ENCODE measurements at places on chromosomes 2 and 18.

DNA sequence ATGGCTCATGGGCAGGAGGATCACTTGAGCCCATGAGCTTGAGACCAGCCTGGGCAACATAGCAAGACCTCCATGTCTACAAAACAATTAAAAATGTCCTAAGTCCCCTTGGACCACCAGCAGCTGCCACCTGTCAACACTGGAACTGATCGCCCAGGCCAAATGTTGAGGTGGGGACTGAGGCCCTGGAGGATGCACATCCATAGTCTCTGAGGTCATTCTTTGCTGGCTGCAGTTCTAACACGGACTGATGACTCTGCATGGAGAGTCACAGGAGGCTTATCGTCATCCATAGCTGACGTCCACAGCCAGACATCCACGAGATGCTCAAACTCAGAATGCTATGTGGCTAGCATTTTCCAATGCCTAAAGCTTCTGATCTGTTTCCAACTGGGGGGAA, 151.3 kb downstream of the BCL2 start:
- no peak for DNase-seq

GRCh38 chr2:112293636-112294401, 18.4 kb downstream of the ZC3H6 start:
- no peak for DNase-seq

DNA sequence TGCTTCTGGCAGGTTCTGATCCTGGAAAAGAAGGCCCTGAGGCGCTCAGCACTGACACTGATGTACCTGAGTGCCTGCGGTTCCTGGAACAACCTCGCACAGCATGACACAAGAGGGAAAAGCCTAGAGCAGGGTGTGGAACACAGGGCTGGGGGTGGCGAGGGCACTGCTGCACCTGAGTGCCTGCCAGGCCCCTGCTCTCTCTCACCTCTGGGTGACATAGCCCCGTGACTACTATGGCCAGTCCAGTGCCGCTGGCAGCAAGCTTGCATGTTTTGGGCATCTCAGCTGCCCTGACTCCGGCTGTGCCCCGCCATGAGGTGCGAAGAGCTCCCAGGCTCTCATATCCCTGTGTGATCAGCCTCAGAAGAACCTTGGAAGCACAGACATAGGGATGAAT, 825.2 kb upstream of the SALL3 start:
- DNase-seq, result no peak

GRCh38 chr2:46643951-46644350, 164.6 kb downstream of the TMEM247 start:
- no peak for DNase-seq

DNA sequence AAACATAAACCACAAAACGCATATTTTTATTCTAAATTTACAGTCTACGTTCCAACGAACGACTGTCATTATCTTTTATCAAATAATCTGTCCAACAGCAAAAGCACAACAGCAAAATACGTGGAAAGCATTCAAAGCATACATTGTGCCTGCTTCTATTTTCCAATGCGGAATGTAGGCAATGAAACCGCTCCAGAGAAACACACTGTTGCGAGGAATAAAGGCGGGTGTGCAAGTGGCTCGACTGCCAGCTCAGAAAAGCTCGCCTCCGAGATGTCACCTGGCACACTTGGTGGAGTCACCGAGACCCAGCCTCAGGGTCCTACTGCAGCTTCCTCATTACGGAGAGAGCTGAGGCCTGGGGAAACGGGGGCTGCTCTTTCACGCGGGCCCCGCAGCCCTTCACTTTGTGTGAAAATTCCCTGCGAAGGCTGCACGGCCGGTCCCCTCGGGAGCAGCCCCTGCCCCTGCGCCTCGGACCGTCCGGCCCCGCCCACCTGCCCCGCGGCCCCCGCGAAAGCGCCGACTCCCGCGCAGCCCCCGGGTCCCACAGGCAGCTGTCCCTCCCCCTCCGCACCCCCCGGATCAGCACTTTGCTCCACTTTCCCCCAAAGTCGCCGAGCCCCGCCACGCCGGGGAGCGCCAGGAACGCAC, 752 bp downstream of the MGAT4A start:
- no peak for DNase-seq

GRCh38 chr2:160752475-160753330, 259.1 kb upstream of the RBMS1 start:
- no peak for DNase-seq

DNA sequence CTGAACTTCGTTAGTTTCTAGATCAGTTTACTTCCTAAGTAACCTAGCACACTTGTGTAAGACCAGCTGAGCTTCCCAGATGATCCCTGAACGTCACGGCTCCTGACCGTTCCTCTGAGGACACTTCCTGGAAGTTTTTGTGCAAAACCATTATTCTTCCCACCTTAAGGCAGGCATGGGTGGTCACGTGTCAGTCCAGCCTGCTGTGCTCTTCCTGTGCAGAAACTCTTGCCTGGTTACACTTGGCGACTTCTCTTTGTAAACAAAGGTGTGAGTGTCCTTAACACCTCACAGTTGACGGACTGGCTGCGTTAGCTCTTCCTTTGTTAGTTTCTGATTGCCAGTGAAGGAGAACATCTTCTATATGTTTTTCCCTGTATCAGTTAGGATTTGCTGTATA, 118.3 kb downstream of the SH3RF3 start:
- DNase-seq, result no peak

DNA sequence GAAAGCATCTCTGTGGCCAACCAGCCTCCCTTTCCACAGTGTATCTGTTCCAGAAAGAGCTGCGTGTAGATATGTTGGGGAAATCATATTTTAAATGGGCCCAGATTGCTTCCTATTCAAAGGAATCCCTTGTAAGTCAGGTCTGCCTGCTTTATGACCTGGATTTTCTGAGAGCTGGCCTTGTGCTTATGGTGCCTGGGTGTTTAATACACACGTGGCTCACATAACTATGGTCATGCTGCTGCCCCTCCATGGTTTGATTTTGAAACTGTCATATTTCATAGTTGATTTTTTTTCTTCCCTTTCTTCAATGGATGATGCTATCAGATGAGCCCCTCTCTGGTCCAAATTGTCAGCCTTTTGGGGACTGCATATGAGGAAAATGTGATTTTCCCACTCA, 111.5 kb upstream of the CNGA3 start:
- no peak for DNase-seq

- no peak for DNase-seq
Measured at GRCh38 chr2:239318790-239319661, 81.8 kb downstream of the HDAC4 start.

GRCh38 chr2:217846321-217846743, 156.5 kb downstream of the TNS1 start:
- no peak for DNase-seq
